NCI-H1436 (cell line): ENCODE measurements at places on chromosomes 1 and 21.

- DNase-seq: no peak
Observed at GRCh38 chr21:18620436-18620835, 216.9 kb upstream of the TMPRSS15 start.

DNA sequence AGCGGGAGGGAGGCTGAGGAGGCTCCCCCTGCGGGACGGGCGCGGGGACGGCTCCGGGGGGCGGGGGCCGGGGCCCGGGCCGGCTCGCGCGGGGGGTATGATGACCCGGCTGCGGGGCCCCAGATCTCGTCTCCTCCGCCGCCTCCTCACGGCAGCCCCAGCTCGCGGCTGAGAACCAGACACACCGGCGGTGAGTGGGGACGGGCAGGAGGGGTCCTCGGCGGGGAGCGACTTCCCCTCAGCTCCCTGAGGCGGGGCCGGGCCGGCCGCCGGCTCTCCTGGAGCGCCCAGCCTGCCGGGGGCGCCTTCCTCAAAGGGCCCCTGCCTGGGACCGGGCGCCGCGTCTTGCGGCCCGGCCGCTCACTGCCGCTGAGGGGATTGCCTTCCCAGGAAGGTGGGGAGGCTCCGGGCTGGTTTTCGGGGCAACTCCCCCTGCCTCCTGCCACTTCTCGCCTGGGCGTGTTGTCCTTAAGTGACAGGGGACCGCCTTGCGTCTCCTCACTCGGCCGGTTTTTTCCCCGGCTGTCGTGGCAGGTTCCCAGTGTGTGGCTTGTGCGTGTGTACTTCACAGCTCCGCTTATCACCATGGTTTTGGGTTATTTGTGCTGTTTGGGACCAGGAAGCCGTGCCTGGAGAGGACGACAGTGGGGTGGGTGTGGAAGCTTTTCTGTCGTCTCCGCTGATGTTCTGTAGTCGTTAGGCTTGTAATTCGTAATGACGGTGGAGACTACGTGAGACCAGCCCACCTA lies 800 bp downstream of the HIPK1 start:
- no peak for DNase-seq

GRCh38 chr1:167248707-167249642 lies 28.3 kb downstream of the POU2F1 start:
- DNase-seq: no peak

DNA sequence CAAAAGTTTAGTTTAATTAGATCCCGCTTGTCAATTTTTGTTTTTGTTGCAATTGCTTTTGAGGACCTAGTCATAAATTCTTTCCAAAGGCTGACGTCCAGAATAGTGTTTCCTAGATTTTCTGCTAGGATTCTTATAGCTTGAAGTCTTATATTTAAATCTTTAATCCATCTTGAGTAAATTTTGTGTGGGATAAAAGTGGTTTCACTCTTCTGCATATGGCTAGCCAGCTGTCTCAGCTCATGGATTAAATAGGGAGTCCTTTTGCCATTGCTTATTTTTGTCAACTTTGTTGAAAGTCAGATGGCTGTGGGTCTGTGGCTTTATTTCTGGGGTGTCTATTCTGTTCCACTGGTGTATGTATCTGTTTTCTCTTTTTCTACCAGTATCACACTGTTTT lies 801.3 kb upstream of the ADGRL4 start:
- no peak for DNase-seq

DNA sequence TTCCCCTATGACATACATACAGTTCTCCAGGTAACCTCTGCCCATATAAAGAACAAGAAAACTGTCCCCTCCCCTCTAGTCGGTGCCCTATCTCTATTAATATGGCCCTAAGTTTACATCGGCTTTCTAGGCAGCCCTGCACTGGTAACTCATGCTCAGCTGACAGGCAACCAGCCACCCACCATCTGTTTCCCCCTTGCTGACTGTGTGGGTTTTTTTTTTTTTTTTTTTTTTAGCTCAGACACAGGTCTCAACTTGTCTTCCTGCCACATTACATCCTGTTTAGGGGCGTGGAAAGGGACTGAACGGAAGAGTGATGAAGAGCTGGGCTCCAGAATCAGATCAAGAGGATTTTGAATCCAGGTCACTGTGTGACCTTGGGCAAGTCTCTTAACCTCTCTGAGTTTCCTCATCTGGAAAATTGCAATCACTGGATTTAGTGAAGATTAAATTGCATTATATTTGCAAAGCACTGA lies 14.0 kb downstream of the LAPTM5 start:
- DNase-seq: peak; percentile 53

DNA sequence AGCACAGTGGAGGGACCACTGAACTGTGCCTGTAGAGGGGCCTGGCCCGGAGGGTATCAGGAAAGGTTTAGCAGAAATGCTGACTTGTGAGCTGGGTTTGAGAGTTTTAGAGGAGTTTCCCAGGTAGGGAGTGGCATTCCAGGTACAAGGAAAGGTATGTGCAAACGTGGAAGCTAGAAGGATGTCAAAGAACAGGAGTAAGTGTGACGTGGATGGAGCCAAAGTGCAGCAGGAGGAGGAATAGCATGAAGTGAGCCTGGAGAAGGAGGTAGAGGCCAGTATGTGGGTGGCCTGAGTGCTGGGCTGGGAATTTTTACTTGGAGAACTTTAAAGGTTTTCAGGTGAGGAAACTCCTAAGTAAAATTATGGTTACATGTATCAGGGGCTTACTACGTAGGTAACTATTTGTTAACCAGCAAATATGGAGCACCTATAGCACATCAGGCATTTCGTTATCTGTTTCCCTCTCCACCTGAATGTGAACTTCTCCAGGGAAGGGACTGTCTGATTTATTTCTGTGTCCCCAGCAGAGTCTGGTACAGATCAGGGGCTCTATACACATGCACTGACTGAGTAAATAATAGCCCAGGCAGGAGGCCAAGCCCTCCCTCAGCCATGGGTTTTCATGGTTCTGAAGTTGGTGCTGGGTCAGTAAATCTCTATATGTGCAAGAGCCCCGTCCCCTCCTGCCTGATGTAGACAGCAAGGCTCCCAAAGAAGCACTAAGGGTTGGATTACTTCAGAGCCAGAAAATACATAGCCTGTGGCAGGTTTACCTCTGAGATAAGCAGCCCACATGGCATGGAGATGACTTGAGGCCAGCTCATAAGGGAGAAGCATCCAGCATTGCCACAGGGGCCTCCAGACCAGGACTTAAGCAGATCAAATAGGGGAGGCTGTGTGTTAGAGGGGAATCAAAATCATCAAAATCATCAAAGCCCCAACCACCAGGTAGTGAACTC lies 43.4 kb downstream of the CDCP2 start:
- no peak for DNase-seq

GRCh38 chr1:5943343-5944124 lies 48.7 kb downstream of the NPHP4 start:
- DNase-seq: no peak

DNA sequence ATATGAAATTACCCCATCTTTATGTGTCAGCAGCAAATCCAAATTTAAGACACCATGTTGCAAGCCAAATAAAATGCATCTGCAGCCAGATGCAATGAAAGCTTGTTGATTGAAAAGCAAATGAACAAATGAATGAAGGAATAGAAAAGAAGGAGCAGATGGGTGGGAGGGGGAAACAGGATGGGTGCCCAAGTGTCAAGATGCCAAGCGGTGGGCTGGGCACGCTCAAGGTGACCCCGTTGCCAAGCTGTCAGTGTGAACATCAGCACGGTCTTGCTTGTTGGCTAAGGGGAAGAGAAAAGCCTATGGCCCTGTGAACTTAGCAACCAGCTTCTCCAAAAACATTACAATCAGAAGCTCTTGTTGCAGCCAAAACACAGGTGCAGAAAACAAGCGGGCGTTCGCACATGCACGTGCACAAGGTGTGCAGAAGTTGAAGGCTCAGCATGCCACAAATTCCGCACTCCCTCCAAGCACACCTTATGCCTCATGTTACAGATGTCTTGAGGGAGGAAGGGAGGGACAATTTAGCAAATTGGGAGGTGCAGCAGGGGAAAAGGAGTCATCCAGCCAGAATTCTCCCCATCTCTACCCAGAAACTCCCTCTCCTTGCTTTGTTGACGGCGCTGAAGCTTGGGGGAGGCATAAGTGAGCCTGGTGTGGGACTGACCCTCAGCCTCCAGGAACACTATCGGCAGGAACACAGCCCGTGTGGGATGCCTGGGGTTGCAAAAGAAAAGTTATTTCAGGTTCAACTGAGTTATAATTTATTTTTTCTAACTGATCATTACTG lies 62.4 kb downstream of the HIVEP3 start:
- DNase-seq: no peak

DNA sequence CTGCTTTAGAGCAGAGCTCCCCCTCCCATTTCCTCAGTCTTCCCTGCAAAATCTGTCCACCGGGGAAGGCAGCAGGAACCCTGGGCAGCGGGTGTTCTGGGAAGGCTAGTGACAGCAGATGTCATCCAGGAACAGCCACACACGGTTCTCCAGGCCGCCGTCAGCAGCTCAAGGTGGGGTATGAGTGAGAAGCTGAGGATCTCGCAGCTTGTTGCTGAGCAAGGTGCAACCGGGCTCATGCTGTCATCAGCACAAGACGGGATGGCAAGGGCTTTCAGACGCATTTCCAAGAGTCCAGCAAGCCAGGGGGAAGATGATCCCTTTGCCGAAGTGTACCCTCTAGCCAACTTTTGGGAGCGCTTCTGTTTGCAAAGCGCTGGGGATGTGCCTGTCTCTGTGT lies 23.0 kb upstream of the SPSB1 start:
- no peak for DNase-seq

GRCh38 chr1:61604261-61604660 lies 120.7 kb downstream of the TM2D1 start:
- no peak for DNase-seq

- DNase-seq: no peak
Observed at GRCh38 chr1:101030881-101031280, 5.3 kb upstream of the DPH5 start.

GRCh38 chr1:201226859-201227488 lies 36.4 kb downstream of the IGFN1 start:
- no peak for DNase-seq

GRCh38 chr1:208600456-208601190 lies 356.4 kb upstream of the PLXNA2 start:
- no peak for DNase-seq

DNA sequence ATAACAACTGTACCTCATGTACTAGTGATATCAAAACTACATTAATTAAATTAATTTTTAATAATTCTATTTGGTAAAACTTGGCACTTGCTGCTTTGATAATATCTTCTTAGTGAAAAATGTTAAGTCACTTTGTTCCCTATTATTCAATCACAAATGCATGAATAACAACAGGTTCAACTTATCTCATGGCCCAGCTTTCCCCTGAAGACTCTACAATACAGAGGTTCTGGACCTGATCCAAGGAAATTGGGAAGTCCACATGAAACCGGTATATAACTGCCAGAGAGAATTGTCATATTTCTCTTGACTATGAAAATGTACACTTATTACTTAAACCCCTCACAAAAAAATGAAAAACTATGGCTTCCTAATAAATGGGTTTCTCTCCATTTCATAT lies 33.9 kb upstream of the PTPRC start:
- DNase-seq: no peak

DNA sequence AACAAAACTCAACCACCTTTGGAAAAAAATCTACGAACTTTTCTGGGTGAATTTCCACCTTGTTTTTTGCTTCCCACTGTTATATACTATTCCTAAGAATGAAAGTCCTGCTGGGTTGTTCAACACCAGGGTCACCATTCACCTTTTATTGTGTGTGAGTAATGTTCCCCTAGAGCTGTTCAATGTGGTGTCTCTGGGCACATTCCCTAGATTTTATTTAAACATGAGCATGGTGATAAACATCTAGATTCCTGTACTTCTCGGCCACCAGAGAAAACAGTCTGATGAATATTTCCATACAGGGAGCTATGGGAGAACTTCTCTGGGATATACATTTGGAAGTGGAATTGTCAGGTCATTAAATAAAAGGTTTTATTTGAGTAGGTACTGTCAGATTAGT lies 13.0 kb downstream of the FMN2 start:
- no peak for DNase-seq

GRCh38 chr1:43731867-43732531 lies 24.7 kb downstream of the ST3GAL3 start:
- no peak for DNase-seq

GRCh38 chr1:15113146-15113545 lies 40.4 kb upstream of the TMEM51 start:
- no peak for DNase-seq

- no peak for DNase-seq
Observed at GRCh38 chr1:225423518-225423855, 4.4 kb downstream of the LBR start.

- DNase-seq: no peak
Observed at GRCh38 chr1:59751801-59752200, 62.9 kb upstream of the HOOK1 start.

- DNase-seq: peak; percentile 79
Observed at GRCh38 chr21:42460391-42461184, 35.4 kb downstream of the RSPH1 start.

GRCh38 chr21:45472445-45473365 lies 67.7 kb downstream of the COL18A1 start:
- no peak for DNase-seq

DNA sequence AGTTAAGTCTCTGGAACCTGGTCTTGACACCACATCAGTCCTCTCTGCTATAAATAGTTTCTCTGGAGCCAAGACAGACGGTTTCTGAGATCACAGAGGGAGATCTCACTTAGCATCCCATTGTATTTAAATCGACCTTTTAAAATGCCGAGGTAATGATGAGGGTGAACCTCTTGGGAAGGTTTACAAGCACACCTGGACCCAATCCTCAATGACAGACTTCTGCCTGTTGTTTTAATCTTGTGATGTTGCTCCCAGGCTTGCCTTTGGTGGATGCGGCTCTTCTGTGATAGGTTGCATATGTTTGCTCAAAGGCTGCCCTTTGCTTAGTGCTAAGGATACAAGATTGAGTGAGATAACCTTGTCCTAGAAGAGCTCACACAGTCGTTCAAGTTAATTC lies 104.6 kb upstream of the L1TD1 start:
- DNase-seq: no peak

DNA sequence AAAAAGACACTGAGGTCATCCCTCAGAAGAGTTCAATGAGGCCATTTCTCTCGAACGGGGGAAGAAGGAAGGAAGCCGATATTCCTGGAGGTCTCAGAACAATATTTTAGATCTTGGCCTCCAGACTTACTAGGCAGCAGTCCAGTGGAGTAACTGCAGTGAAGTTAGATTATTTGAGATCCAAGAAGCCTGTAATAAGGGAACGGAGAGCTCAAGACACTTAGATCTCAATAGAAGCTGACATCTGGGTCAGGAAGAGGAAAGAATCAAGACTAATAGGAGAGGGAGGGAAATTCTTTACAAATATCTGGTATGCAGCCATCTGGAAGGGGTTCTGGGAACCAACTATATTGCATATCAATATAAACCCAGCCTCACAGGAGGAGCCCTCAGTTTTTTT lies 13.6 kb upstream of the ENAH start:
- DNase-seq: no peak

- no peak for DNase-seq
Observed at GRCh38 chr1:204617256-204618147, 68.0 kb downstream of the LRRN2 start.

DNA sequence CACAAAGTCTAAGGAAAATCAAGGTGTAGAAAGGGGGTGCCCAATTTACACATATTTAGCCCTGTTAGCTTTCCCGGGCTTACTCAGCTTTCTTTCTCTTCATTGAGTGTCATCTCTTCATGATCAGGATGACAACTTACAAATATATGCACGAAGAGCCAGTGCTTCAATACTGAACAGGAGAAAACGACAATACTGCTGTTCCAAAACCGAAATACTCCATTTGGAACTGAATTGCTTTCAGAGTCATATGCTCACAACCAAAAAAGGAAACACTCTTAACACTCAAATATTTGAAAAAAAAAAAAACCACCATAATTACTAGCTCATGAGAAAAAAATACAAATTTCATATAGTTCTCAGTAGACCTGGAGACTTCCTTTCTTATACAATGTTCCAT lies 272.1 kb upstream of the DUSP10 start:
- no peak for DNase-seq

GRCh38 chr1:26411624-26412074 lies 1.0 kb downstream of the LIN28A start:
- no peak for DNase-seq
